Activated CD4-positive, alpha-beta T cell treated with anti-CD3 and anti-CD28 coated beads, Interleukin-2, Interleukin-6, amounts not matched to agents 100 ng/mL and 50 ng/mL, durations not matched to agents 16 hours and 8 hours (primary cell): ENCODE measurements at places on chromosomes 7 and 10.
A peak's percentile ranks its signal among the peaks of the same experiment; 100 is the strongest.

GRCh38 chr7:128170461-128170860 is 70.6 kb upstream of the LEP start:
- no peak for DNase-seq

DNA sequence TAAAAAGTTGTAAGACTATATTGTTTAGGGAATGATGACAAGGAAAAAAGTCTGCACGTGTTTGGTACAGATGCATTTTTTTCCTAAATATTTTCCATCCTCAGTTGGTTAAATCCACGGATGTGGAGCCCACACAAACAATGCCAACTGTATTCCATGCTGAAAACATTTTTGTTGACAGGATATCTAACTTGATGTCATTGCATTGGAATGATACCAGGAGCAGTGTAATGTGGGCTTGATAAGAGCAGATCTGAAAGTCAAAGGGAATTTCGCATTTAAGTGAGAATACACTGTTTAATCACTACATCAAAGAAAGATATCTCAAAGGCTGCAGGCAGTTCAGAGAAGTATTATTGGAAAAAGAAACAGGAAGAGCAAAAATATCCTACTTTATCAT is 49.5 kb upstream of the TMEM140 start:
- no peak for DNase-seq

DNA sequence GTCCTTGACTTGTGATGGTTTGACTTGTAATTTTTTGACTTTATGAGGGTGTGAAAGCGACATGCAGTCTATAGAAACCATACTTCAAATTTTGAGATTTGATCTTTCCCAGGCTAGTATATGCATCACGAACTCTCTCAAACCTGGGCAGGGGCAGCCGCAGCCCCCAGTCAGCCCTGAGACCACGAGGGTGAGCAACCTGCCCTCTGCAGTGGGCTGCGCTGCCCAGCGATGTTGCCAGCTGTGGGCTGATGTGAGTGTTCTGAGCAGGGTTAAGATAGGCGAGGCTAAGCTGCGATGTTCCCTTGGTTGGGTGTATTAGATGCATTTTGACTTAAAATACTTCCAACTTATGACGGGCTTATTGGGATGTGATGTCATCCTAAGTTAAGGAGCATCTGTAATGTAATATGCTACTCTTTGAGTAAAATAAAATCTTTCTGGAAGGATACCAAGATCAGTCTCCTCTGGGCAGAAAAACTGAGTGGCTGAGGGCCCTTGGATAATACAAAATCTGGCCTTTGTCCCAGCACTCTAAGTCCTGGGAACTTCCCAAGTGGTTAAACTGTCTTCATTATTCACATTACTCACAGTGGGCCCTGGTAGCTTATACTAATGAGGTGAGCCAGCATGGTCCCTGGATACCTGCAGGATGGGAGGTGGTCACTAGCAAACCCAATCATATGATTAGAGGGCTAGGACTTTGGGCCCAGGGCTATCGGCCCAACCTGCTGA is 28.4 kb upstream of the CNPY1 start:
- no peak for DNase-seq

GRCh38 chr7:116796471-116796870 is 65.9 kb upstream of the CAPZA2 start:
- DNase-seq: no peak

DNA sequence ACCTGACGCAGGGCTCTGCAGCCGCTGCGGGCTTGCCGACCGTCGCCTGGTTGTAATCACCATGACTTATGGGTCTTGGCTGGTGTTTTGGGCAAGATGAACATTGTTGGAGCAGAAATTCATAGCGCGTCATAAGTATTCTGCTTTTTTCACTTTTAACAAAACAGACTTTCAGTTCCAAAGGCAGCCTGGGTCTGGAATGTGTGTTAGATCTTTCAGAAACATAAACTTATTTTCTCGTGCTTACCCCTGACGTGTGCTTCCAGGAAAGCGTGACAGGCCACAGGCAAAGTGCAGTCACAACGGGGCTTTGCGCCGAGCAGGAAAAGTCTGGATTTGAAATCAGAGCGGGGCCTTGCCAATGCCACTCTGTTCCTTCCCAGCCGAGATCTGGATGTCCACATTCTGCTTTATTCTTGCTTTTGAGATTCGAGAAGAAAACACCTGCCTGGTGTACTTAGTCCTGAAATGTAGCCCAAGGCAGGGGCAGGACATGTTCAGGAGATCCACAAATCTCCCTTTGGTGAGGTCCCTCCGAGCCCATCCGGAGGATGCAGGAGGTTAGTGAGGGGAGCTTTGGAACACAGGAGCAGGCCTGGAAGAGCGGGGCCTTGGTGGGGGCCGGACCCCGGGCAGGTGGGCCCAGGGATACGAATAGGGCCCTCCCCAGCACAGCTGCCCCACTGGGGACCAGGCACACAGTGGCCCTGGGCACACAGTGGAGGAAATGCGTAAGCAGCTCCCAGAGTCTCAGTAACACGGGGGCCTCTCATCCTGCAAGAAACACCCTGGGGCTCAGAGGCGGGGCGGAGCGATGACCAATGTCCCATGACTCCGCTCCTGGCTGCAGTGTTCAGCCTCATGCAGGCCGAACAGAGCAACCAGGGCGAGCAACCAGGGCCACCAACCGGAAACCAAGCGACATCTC is 49.5 kb upstream of the EBF3 start:
- DNase-seq: no peak

- no peak for DNase-seq
Measured at GRCh38 chr7:98664882-98665281, 47.8 kb downstream of the NPTX2 start.

DNA sequence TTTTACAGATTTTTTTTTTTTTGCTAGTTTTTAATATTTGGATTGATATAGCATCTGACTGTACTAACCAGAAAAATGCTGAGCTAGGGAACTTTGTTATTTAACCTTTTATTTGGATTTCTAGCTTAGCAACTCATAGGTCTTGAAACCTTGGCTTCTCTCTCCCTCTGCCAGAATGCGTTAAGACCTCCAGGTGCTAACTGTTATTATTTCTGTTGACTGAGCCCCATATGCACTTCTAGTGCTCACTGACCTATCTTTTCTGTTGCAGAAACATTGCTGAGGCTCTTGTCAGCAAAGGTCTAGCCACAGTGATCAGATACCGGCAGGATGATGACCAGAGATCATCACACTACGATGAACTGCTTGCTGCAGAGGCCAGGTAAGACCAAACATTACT is 143.6 kb downstream of the LRRC4 start:
- no peak for DNase-seq

GRCh38 chr7:23622506-23622925 is 25.3 kb downstream of the CCDC126 start:
- no peak for DNase-seq

GRCh38 chr7:5217851-5218331 is 27.9 kb downstream of the WIPI2 start:
- DNase-seq: no peak

- peak; percentile 64 for DNase-seq
Measured at GRCh38 chr10:24617771-24618396, 105.8 kb downstream of the ARHGAP21 start.

- no peak for DNase-seq
Measured at GRCh38 chr10:33193701-33194521, 140.6 kb downstream of the NRP1 start.

DNA sequence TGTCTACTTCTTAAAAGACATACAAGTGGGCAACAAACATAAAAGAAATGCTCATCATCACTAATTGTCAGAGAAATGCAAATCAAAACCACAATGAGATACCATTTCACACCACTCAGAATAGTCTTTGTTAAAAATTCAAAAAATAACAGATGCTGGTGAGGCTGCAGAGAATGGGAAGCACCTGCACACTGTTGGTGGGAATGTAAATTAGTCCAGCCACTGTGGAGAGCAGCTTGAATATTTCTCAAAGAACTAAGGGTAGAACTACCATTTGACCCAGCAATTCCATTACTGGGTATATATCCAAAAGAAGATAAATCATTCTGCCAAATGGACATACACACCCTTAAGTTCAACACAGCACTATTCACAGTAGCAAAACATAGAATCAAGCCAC is 61.8 kb upstream of the STEAP1 start:
- no peak for DNase-seq

DNA sequence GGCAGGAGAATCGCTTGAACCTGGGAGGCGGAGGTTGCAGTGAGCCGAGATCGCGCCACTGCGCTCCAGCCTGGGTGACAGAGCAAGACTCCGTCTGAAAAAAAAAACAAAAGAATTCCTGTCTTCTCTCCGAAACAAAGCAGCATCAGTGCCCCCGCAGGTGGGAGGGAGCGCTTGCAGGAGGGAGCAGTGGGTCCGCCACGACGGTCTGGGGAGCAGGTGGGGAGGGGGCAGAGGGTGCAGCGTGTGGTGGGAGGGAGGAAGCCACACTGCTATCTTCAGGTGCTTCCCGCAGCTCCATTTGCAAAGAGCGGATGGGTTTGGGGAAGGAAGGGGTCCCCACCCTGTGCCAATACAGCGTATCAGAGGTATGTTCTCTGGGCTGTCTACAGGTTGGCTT is 31.7 kb downstream of the LIMK1 start:
- no peak for DNase-seq

DNA sequence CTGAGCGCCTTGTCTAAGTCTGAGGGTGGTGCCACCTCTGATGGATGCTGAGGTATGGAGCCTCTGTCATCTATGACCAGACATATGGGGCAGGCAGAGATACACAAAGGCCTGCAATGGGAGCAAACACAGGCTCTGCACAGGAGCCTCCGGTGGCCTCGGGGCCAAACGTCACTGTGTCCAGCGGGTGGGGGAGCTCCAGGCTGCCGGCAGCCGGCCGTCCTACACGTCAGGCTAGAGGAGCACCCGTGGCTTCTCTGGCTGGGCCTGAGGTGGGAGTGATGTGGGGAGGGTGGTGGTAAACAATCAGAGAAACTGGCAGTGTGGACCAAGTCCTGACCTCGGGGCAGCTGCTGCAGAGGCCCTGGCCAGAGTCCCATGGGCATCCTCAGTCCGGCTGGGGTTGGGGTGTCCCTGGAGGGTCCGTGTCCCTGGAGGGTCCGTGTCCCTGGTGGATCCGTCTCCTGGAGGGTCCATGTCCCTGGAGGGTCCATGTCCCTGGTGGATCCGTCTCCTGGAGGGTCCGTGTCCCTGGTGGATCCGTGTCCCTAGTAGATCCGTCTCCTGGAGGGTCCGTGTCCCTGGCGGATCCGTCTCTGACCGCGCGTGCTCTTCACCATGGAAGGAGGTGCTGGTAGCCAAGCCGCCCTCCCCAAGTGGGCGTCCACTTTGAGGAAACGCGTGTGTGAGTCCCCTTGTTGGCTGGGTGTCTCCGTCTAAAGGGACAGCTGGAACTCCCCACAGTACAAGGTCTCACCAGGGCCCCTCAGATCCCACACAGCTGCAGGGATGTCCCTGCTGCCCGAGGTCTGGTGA is 24.2 kb upstream of the FAM20C start:
- DNase-seq: no peak

GRCh38 chr10:102870221-102870620 is 951 bp downstream of the AS3MT start:
- no peak for DNase-seq

DNA sequence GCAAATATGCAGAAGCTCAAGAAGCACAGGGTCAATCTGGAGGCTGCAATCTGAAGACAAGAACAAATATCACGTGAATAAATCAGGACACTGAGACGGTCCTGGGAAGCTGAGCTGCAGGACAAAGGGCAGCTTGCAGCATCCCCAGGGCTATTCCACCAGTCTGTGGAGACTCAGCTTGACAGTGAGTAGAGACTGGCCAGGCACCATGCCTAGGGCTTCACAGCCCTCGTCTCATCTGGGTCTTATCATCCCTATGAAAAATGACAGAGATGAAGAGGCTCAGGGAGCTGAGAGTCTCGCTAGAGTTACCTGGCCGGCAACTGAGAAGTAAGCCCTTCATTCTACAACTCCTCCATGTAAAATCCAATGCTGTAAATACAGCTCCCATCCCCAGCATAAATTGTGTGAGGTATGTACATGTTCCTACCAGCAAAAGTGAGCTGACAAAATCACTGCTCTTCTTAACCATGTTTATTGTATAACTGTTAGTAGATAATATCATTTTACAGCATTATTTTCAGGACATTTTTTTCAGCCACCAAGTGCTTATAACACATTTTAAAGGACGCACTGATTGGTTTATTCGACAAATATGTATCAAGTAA is 186.6 kb upstream of the IGFBP3 start:
- no peak for DNase-seq
